ENCODE measurements at places on chromosomes 3 and 15.

GRCh38 chr3:196341137-196341536 lies 2.9 kb upstream of the TM4SF19 start:
- DNase-seq = no peak

DNA sequence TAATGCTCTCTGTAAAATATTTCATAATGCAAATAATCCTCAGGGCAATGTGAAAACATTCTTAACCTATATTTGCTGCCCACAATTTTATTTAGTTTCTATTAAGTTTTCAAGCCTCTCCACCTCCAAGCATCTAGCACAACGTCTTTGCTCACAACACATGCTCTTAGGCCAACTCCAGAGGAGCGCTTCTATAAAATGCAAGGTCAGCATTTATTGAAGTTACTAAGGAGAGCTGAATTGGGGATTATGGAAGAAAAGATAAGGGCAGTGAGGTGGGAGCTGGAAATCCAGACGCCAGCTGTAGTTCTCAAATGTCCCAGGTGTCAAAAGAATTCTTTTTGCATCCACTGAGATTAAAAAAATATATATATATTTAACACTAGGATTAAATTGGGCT lies 996 bp downstream of the RABL3 start:
- no peak for DNase-seq

GRCh38 chr15:45743426-45744235 lies 108.8 kb downstream of the SQOR start:
- no peak for DNase-seq

GRCh38 chr15:53910852-53911251 lies 67.4 kb upstream of the UNC13C start:
- DNase-seq = no peak

DNA sequence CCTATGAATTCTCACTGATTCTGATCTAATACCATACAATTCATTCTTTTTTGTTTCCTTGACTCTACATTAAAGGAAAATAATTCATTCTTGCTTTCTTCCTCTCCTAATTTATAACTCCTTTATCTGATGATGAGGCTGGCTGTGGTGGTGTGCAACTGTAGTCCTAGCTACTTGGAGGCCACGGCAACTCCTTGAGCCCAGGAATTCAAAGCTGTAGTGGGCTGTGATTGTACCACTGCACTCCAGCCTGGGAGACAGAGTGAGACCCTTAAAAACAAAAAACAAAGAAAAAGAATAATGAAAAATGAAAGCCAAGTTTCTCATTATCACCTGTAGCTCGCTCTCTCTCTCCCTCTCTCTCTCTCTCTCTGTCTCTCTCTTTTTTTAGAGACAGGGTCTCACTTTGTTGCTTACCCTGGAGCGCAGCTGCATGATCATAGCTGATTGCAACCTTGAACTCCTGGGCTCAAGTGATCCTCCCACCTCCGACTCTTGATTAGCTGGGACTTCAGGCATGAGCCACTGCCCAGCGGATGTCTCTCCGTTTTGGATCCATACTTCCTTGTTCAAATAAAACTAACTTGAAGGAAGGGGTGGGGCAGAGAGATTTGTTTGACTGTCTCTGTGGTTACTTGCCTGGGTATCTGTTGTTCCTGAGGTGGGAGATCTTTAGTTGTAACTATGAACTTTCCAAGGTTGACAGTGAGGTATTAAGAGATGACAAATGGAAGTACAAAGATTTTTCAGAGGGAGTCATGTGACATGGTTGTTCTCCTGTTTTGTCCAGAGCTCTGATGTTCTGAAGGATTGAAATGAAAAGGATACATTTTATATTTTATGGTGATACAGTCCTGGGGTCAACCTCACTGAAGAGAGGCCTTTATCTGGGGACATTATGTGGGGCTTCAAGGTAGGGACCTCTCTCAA lies 46.9 kb downstream of the STARD9 start:
- DNase-seq = no peak

DNA sequence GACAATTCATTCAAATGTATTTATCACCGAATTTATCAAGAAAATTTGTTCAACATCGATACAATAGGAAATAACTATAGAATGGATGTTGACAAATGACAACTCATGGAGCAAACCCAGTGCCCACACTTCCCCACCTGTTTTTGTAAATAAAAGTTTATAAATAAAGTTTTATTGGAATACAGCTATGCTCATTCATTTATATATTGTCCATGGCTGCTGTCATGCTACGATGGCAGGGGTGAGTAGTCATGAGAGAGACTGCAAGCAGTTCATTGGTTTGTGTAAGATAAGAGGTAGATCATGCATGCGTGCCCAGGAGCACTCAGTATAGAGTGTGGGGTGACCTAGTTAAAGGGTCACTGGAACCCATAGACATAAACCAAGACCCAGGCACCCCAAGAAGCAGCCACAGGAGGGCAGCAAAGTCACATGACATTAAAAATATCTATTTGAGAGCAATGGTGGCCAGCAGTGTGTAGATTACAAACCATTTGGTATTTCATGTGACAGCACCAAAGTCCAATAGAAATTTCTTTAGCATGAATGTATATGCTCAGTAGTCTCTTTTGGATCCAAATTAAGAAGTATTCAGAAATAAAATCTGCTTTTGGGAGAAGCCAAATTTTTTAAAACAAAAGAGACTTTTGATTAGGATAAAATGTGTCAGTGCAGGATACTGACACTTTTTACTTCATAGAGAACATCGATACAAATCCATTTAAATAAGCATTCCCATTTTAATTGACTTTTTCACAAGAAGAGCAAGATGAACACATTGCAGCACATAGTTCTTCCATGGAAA lies 794.8 kb downstream of the MCTP2 start:
- no peak for DNase-seq

DNA sequence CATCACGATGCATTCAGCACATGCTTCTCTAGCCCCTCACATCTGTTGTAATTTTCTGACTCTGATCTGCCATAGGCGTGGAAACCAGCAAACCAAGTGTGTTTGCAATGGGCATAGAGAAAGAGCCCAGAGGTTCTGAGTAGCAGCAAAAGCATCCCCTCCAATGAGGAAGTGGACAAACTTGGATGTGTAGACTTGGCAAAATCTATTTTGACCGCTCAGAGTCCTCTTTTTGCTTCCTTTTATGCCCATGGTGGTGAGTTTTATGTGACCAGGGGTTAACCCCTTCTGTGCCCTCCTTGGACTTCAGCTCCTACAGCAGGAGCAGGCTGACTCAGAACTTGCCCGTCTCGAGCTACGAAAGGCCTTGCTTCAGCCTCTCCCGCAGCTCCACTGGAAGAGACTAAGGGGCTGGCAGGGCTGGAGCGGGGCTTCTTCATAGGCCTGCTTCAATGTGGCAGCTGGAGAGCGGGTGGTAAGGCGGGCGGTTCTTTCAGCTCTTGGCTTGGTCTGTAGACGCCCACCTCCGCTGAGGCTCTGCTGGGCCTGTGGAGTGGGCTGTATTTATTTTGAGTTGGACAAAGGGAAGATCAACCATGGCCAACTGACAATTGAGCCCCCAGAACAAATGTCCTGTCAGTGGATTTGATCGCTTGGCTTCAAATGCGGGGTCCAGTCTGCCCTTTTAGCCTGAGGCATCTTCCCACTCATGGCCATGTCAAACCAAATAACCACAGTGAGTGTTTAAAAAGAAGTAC lies 6.5 kb upstream of the ETV5 start:
- no peak for DNase-seq

- no peak for DNase-seq
Measured at GRCh38 chr3:196677931-196678330, 34.1 kb downstream of the CEP19 start.

DNA sequence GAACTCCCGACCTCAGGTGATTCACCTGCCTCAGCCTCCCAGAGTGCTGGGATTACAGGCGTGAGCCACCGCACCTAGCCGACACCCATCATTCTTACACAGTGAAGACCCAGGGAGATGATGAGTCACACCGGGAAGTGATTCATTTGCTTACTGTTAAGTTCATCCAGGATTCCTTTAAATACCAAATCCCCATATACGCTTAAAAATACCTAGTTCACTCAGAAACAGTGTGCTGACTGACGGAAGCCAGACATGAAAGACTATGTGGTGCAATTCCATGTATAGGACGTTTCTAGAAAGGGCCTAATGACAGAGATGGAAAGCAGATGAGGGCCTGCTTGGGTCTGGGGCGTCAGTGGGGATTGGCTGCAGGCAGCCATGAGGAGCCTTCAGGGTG lies 75.2 kb downstream of the APBA2 start:
- no peak for DNase-seq

DNA sequence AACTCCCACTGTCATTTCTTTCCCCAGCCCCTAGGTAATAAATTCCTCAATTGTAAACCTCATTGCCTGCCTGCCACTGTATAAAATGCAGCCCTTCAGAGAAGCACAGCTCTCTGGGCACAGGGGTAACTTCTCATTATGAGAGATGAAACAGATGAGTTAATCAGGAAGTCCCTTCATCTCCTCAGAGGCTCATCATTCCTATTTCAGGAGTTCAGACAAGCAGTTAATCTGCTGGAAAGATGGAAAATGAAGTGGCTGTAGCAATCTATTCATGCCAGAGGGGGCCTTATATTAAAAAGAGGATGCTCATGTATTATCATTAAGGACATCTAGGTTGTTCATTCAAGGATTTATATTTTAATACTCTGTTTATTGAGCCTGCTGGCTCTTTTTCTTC lies 519.5 kb upstream of the LMCD1 start:
- no peak for DNase-seq

DNA sequence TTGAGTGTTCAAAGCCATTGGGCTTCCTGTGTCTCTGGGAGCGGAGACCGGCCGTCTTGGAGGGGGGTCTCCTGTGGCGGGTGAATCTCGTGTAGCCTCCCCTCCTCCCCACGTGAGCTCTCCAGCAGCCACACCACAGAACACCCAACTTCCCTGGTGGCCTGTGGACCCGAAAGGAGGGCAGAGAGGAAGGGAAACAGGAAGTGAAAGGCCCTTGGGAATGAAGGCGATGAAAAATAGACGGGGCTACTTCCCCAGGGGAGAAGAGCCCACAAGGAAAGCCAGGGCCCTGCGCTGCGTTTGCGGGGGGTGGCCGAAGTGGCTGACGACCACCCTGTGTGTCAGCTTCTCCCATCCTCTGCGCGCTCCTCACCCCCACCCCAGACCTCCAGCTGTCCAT lies 5.4 kb downstream of the ANKRD63 start:
- no peak for DNase-seq

GRCh38 chr15:51736069-51736468 lies 1.4 kb downstream of the LYSMD2 start:
- no peak for DNase-seq

GRCh38 chr3:94206291-94206690 lies 143.4 kb downstream of the NSUN3 start:
- DNase-seq = no peak

DNA sequence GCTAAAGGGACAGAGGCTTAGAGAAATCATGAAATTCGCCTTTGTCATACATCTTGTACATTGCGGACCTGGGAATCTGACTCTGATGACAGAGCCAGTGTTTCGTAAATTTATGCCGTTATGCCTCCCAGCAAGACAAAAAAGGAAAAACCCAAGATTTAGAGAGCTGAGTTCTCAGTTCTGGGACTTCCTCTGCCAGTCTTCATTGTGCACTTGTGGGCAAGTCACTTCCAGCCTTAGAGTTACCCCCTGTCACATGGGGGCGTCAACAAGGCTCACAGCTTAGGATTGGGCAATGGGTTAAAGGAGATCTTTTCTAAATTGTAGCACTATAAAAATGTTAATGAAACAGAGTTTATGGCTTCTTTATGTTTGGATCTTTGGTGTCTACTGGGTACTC lies 41.9 kb upstream of the MITF start:
- DNase-seq = no peak

DNA sequence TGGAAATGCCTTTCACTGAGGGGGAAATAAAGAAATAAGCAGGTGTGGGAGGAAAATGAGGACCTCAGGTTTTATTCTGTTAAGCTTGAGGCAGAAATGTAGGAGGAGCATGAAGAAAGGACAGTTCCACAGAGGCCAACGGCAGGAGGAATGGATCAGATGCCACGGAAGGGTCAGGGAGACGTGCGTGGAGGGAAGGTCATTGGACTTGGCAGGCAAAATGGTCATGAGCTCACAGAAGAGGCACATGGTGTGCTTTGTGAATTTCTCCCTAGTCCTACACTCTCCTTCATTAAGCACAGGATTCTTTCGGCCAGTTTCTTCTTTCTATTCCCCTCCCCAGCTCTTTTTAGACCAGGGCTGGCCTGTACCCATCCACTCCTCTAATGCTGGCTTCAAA lies 32.5 kb upstream of the THSD4 start:
- no peak for DNase-seq

DNA sequence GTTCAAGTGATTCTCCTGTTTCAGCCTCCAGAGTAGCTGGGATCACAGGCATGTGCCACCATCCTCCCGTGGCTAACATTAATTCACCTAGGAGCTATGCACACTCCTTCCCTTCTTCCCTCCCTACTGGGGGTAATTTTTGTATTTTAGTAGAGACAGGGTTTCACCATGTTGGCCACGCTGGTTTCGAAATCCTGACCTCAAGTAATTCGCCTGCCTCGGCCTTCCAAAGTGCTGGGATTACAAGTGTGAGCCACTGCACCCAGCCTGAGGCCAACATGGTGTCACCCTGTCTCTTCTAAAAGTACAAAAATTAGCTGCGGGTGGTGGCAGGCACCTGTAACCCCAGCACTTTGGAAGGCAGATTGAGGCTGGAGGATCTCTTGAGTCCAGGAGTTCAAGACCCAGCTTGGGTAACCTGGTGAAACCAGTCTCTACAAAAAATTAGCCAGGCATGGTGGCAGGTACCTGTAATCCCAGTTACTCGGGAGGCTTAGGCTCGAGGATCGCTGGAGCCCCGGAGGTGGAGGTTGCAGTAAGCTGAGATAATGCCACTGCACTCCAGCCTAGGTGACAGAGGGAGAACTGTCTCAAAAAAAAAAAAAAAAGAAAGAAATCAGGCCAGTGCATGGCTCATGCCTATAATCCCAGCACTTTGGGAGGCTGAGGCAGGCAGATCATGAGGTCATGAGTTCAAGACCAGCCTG lies 6.1 kb downstream of the RNU5B-1 start:
- DNase-seq = no peak

- DNase-seq = no peak
Measured at GRCh38 chr3:134965865-134966481, 170.9 kb downstream of the EPHB1 start.

DNA sequence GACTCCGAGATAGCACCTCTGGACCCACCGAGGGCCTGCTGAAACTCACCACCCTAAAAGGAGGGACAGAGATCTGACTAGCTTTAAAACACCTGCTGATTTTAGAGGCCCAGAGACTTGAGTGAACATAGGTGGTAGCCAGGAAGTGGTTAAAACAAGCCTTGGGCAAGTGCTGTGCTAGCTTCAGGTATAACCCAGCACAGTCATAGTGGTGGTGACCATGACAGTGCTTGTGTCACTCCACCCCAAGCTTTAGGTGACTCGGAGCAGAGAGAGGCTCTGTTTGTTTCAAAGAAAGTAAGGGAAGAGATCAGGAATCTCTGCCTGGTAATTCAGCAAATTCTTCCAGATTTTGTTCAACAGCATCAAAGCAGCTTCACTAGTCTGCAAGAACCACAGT lies 641.1 kb upstream of the BCHE start:
- DNase-seq = no peak

- DNase-seq = no peak
Measured at GRCh38 chr3:10529809-10530208, 24.4 kb upstream of the ATP2B2 start.

GRCh38 chr3:83500931-83501330 lies 1457.9 kb upstream of the CADM2 start:
- no peak for DNase-seq

- no peak for DNase-seq
Measured at GRCh38 chr3:156109989-156110388, 10.4 kb upstream of the KCNAB1 start.

- no peak for DNase-seq
Measured at GRCh38 chr15:26850161-26850560, 16.7 kb upstream of the GABRA5 start.

All from stimulated activated CD4-positive, alpha-beta T cell treated with anti-CD3 and anti-CD28 coated beads, Interleukin-1b, Interleukin-23, amount 100 ng/mL, for 4 hours (primary cell).